ENCODE measurements at places on chromosomes 1 and 21.

DNA sequence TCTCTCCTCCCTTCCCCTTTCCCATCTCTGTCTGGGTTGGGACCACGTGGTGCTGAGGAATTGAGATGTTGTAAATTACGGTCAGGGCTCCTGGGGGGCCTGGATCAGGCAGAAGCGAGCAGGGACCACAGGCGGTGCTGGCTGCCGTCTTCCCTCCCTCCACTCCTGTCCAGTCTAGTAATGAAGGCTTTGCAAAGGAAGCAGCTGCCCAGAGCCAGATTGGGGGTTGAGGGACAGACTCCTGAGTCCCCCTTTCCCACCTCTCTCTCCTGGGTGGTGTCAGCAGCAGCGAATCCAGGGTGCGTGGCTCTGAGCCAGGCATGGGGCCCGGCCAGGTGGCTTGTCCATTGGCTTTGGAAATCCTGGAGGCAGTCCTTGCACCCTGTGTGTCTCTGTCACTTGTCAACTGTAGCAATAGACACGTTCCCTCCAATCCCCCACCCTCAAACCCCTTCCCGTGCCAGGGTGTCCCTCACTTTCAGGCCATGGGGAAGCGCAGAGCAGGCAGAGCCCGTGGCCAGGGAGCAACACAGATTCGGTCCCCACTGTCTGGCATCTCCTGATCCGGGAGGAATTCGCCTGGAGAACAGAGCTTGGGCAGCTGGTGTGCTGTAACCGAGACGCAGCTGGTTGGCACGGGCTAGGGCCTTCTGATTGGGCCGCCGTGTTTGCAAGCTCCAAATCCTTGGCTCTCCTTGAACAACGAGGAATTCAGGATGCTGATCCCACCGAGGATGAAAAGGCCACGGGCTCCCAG is 64.8 kb upstream of the WNT4 start:
- peak; percentile 32 for DNase-seq

DNA sequence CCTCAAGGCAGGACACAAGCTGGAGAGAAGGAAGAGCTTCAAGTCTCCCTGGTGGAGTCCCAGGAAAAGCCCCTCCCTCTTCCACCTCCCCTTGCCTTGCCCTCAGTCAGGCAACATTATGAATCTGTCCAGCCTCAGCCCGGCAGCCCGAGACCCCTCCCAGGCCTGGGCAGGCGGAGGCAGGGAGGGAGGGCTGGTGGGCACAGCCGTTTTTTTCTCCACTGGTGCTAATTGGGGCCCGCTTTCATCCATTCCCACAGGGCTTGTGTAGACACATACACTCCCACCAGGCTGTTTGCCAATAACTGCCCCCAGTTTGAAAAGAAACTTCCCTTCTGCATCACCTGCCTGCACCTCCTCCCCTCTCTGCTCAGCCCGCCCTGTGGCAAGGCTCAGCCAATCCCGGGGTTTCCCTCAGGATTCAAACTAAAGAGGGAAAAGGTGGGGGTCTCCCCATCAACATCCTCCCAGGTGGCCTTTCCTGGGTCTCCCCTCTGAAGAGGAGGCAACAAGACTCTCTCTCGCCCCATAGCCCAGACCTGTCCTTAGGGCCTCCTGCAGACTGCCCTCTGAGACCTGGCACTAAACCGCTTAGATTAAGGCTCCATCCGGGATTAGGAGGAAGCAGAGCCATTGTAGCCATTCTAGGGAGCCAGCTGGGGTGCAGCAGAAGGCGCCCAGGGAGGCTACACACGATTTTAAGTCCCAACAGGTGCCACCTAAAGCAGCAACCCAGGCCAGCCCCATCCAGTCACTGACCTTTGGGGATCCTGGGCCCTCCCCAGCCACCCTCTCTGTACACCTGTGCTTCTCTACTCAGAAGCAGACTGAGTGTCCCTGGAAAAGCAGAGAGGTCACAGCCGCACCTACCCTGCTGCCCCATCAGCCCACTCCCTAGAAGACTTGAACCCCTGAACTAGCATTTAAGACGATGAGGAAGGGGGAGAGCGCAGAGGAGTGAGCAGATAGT is 3.5 kb downstream of the IGSF9 start:
- DNase-seq, result no peak

- no peak for DNase-seq
Observed at GRCh38 chr1:19756480-19756879, 43.2 kb downstream of the TMCO4 start.

DNA sequence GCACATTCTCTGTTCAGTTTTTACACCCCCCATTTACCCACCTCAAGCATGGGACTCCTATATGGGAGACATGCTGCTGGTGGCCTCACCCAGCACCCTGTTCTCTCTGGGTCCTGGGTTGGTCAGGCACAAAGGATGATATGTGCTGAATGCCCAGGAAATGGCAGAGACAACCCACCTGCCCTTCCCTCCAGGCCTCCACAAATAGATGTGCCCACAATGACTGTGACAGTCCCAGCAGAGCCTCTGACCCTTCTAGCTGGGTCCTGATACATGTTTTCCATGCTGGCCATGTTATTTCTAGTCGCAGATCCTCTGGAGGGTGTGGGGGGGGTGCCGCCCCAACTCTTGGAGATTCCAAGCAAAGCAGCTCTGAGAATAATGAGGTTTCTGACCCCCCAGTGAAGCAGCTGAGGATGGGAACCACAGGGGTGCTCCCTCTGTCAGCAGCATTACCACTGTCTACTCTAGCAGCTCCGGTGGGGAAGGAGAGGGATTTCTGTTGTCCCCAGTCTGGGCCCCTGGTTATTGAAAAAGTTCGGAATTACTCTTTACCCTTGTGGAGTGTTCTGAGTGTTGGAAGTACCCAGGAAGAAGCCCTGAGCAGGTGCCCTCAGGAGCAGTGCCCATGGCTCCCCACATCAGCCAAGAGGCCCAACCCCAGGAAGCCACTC is 1.2 kb upstream of the CCDC28B start:
- DNase-seq, result no peak

DNA sequence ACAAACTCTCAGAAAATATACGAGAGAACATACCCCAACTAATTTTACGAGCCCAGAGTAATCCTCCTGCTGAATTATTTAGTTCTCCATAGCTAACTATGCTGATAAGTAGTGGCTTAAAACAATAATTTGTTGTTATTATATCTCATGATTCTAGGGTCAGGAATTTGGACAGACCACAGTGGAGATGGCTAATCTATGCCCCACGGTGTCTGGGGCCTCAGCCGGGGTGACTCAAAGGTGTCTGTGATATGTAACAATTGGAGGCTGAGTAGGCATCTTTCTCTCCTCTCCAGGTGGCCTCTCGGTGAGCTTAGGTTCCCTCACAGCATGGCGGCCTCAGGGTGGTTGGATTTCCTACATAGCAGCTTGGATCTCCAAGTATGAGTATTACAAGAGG is 35.4 kb upstream of the FOXO6 start:
- no peak for DNase-seq

DNA sequence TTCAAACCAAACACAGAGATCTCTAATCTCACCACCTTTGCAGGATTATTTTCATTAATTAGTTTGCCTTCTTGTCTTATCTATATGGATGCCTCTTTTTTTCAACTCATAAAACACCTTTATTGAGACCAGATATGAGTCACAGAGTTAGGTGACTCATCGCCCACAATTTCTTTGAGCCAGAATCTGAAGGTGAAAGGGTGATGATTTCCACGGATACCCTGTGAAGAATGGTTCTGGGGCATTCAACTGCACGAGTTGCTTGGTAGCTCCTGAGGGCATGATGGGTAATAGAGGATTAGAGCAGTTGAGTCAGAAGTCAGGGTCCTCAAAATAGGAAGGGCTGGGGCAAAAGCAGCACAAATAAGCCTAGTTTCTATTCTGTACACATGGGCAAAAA is 128.2 kb downstream of the TBX19 start:
- no peak for DNase-seq

DNA sequence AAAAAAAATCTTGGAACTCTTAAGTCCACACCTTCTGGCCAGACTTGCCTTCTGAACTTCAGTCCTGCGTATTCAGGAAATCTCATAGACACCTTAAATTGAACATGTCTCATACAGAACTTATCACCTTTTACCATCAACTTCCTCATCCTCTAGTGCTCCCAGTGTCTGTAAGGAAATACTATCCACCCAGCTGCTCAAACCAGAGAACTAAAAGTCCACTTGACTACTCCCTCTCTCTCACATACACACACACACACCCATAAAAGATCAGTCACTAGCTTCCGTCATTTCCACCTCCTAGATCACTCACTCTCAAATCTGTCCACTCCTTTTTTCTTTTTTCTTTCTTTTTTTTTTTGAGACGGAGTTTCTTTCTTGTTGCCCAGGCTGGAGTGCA is 10.9 kb upstream of the CAP1 start:
- no peak for DNase-seq

GRCh38 chr1:100187912-100188311 is 9.9 kb upstream of the LRRC39 start:
- no peak for DNase-seq

DNA sequence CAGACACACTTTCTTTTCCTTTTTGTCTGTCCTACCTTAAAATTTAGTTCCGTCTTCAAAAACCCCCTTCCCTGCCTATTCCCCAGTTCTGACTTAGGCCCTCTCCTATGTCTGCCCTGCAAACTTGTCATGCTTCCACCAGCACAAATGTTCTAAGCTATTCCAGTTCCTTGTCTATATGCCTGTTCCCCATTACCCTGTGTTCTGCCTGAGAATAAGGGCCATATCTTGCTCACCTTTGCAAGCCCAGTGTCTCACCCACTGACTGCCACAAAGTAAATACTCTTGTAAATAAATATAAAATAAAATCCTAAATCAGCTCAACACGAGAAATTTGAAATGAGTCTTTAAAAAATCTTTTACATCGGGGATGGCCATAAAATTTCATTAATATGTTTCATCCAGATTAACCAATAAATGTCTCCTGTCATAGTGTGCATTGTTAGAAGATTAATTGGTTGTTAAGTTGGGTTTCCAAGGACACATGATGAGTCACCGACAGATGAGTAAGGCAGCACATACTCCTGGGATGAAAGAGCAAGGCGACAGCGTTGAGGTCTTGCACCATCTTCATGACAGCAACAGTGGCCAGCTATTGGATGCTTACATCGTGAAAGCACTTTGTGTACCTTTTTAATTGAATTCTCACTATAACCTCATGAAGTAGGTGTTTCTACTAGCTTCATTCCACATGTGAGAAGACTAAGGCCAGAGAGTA is 92.6 kb upstream of the NGF start:
- DNase-seq, result no peak

- DNase-seq, result no peak
Observed at GRCh38 chr1:25870614-25871013, 4.9 kb downstream of the PAQR7 start.

All from hindlimb muscle (tissue), 1 donor.